ENCODE measurements at places on chromosomes 11 and 22.

GRCh38 chr11:100675115-100675650 lies 11.9 kb upstream of the ARHGAP42 start:
- no peak for DNase-seq

DNA sequence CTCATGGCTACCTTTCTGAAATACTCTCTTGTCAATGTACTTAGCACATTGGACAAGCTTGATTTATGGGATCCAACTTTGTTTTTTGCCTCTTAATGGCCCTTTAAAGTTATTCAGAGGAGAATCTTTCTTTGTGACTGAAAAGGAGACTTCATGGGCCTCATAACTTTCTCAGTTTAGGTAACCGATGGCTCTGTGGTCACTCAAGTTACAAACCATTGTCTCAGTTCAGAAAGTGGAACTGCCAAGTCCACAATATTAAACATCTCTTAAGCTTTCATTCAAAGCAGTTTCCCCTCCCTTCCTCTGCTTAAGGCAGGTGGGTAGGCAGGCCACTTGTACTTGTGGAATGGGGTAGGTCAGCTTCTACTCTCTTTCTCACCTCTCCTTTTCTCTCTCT lies 12.3 kb upstream of the ARL14EP start:
- DNase-seq: no peak

GRCh38 chr11:61996933-61997332 lies 29.5 kb upstream of the FTH1 start:
- DNase-seq: no peak

DNA sequence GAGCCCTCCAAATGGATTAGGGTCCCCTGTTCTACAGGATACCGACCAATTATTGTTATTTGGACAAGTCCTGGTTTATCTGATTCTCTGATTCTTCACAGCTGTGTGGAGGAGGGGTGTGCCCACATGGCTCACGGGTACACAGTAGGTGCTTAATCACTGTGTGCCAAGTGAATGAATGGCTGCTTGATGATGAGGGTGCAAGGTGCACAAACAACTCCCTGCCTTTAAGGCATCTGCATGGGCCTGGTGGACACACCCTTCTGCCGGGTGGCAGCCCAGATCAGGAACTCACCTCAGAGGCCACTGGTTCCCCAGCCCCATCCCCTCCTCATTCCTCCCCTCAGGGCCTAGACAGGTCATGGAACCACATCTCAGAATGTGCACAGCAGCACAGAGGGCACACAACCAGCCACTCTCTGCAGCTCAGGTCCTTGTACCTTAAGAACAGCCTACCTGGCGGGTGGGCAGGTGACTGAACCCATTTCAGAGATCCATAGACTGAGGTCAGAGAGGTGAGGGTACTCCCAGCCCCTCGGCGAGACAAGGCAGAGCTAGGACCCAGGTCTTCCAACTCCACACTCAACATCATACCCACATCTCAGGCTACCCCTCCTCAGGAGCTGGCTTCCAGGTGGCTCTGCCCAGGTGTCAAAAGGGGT lies 50.3 kb downstream of the SHANK2 start:
- DNase-seq: no peak

- no peak for DNase-seq
Observed at GRCh38 chr11:126647735-126648134, 292.2 kb downstream of the ST3GAL4 start.

DNA sequence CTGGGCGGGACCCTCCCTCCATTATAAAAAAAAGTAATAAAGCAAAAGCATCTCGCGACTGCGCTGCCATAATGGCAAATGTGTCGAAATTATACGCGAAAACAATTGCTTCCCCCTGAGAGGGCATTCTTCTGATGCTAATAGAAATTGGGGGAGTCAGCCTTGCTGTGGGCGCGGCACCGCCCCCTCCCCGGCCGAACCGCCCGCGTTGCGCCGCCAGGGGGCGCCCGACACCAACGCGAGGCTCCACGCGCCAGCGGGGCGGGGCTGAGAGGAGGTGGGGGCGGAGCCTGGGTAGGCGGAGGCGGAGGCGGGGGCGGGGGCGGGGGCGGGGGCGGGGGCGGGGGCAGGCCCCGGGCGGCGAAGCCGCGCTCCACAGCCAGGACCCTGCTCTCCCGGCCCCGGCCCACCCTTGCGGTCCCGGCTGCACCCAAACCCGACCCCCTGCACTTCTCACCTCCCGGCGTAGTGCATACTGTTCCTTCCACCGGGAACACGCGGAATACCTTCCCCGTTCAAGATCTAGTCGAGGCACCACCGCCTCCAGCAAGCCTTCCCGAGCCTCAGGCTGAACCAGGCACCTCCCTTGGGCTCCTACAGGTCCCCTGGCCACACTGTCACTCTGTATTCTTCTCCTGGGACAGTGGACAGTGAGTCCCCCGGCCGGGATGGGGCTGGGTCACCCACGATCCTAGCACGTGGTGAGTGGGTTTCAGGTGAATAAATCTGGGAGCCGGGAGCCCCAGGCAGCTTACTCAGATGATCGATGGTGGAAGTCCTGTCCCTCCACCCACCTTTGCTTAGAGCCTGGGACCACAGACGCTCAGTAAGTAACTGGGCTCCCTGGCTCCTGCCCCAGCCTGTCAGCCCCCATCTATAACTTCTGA lies 15.5 kb upstream of the UPK3A start:
- DNase-seq: peak; percentile 84

DNA sequence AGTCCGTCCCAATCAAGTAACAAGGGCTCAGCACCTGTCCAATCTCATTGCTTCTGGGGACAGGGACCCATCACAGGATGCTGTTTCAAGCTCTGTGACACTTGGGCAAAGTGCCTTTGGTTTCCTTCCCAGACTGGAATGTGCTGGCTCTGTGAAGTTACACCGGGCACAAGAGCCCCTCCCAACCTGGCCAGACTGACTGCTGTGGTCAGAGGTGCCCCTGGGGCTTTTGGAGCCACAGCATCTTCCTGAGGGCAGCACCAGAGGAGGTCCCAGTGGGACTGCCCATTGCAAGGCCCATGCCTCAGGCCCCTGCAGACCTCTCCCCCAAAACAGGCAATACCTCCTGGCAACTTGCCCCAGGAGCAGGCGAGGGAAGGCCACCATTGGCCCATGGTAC lies 155.2 kb upstream of the GRK3 start:
- no peak for DNase-seq

DNA sequence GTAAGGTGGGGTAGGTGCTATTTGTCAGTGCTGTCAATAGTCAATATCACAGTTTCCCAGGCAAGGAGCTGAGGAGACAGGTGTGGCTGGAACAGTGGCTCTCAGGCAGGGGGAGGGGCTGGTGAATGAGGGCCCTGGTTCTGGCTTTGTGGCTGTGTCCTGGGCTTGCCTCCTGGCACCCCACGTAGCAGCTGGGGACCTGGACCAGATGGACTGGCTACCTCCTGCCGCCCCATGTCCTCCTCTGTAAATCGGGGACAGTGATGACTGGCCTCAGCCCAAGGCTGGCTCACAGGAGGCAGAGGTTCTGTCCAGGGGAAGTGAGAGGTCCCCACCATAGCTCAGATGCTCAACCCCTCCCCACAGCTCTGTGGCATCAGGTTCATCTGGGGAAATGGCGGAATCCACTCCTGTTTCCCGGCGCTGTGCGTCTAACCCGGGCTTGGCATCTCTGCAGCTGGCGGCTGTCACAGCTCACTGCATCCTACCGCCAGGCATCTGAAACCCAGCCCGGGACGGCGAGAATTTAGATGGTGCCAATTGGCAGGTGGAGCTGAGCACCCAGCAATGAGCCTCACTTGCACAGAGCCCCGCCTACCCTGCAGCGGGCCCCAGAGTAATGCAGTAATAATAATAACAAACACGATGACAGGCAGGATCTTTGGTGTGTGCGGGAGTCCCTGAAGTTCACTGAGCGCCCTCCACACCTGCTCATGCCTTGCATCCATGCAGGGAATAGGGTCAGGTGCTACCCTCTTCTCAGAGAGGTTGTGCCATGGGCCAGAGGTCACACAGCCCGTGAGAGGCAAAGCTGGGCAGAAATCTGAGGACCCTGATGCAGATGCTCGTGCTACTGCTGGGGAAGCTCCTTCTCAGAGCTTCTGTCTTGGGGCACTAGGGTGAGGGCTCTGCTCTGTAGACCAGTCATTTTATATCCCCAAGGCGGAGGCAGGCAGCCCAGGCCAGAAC lies 27.8 kb upstream of the SHISAL1 start:
- no peak for DNase-seq

GRCh38 chr11:121793916-121794315 lies 322.1 kb downstream of the BLID start:
- DNase-seq: no peak

DNA sequence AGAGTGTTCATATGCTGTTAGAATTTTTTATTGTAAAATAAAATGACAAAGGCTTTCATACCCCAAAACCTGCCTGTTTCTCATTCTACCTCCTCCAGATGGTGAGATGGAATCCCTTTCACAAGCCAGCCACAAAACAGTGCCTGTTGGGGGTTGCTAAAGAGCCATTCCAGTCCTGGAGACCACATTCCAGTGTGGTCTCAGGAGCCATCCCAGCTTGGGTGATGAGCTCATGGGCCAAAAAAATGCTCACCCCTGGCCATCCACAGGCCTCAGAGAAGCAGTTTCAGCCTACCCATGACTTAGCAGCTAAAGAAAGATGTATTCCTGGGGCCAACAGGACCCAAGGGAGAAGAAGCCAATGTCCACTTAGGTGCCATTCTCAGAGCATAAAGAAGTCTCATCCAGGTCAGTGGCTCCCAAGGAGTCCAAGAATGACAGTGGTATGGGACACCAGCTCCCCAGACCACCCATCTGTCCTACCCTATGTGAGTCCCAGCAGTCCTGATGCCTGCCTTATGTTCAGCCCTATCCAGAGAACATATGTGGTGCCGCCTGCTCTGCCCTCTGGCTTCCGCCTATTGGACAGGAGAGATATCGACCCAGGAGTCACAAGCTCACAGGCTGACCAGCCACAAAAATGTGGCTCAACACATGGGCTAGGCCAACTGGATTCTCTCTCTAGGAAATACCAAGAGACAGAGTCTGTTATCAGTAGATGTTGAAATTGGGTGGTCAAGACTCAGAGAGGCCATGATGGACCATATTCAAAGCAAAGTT lies 26.4 kb downstream of the C11orf91 start:
- no peak for DNase-seq

- DNase-seq: no peak
Observed at GRCh38 chr11:116598036-116598435, 174.8 kb downstream of the BUD13 start.
